IMR-90 (cell line): ENCODE measurements at places on chromosomes 16 and 17. TPM values are rescaled to one million over a fixed set of nuclear protein-coding genes. Genes with fewer than 3 reads are reported as not detected.

TEKT5 gene
- not detected in 2 replicates for total RNA-seq

TSR1 gene
- 72.6 and 79.2 TPM in 2 replicates for total RNA-seq

SLC5A10 gene
- total RNA-seq, result not detected in 2 replicates

TBC1D3B gene
- not detected in 2 replicates for total RNA-seq

RNF40 gene
- total RNA-seq, result 63.9 and 72.4 TPM in 2 replicates

RAB26 gene
- total RNA-seq, result 1.1 TPM in 2 replicates

MARF1 gene
- total RNA-seq, result 7.8 and 9.0 TPM in 2 replicates

CTF1 gene
- 0.18 and 0.56 TPM in 2 replicates for total RNA-seq

KRTAP4-1 gene
- total RNA-seq, result not detected in 2 replicates

GDPD1 gene
- total RNA-seq, result 0.72 and 1.1 TPM in 2 replicates

KRT33B gene
- total RNA-seq, result 0.18 and 0.28 TPM in 2 replicates

DNAH9 gene
- not detected in 2 replicates for total RNA-seq

TBC1D10B gene
- total RNA-seq, result 8.1 and 8.4 TPM in 2 replicates
